ENCODE measurements at places on chromosomes 2 and 18.

GRCh38 chr18:23851470-23852002 lies 162.3 kb downstream of the LAMA3 start:
- no peak for DNase-seq

GRCh38 chr18:23479829-23480505 lies 23.3 kb upstream of the RMC1 start:
- DNase-seq, result no peak

DNA sequence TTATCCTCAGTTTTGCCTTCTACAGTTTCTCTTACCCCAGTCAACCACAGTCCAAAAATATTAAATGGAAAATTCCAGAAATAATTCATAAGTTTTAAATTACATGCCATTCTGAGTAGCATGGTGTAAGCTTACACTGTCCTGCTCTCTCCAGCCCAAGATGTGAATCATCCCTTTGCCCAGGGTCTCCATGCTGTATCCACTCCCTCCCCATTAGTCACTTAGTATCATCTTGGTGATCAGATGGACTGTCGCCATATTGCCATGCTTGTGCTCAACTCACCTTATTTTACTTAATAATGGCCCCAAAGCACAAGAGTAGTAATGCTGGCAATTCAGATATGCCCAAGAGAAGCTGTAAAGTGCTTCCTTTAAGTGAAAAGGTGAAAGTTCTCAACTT lies 18.5 kb upstream of the CCNT2 start:
- no peak for DNase-seq

- no peak for DNase-seq
Measured at GRCh38 chr2:188983427-188984064, 9.4 kb downstream of the COL3A1 start.

DNA sequence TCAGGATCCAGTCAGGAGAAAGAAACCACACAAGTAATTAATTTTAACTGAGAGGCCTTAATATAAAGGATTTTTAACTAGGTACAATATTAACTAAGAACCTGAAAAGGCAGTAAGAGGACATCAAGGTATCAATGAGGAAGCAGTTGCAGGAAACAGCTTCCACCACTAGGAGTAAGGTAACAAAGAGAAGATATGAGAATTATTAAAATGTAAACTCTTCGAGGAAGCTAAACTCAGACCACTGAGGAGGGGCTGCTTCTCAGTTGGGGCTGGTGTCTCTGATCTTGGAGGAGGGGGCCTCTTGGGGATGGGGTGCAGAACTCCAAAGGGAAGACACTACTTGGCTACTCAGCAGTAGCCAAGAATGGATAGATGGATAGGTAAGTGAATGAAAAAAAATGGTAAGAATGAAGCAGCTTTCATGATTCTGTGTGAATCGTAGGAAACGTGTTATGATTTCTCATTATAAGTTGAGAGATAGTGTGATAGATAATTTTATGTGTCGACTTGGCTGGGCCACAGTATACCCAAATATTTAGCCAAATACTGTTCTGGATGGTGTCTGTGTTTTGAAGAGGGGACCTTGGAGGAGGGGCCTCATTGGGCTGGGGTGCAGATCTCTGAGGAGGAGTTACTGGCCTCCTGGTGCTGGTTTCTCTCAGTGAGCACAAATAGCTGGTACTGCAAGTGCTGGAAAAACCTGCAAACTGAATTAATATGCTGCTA lies 547.7 kb upstream of the LRRTM1 start:
- no peak for DNase-seq

DNA sequence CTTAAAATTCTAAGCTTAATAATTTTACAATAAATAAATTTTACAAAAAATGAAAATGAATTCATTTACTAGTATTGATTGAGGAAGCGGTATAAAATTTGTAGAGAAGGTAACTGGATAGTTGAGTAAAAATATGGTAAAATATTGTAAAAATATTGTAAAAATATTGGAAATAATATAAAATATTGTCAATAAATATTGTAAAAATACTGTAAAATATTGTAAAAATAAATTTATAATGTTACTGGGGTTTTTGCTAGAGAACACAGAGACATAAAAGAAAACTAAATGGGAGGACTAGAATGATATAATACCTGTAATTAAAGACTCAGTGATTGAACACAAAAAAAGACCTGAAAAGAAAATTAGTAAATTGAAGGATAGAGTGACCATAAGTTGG lies 546.3 kb upstream of the NETO1 start:
- no peak for DNase-seq

DNA sequence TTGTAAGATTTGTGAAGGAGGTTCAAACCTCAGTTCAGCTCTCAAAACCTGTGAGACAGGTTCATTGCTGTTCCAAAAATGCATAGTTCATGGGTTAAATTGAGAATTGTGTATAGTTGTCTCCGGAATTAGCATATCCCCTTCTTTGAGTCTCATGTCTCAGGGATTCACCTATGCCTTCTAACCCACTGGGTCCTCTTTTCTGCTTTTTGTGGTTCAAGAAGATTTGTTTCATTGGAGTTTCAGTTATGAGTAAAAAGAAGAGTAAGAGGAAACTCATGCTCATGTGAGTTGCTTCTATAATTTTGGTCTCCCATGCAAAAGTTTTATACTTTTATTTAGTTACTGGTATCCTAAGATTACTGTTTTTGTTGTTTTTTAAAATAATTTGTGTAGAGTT lies 1219.8 kb upstream of the ZEB2 start:
- no peak for DNase-seq

DNA sequence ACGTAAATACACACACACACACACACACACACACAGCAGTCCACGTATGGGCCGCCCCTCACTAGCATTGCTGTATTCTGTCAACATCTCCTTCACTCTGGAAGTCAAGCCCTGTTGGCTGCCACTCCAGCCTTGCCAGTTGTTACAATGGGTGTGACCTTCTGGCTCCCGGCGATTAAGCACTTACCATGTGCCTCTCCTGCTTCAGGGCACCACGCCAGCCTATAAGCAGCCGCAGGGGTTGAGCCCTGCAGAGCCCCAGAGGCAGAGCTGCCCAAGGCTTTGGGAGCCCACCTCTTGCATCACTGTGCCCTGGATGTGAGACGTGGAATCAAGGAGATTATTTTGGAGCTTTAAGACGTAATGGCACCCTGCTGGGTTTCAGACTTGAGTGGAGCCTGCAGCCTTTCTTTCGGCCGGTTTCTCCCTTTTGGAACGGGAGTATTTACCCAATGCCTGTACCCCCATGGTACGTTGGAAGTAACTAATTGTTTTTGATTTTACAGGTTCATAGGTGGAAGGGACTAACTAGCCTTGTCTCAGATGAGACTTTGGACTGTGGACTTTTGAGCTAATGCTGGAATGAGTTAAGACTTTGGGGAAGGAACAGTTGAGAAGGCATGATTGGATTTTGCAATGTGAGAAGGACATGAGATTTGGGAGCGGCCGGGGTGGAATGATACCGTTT lies 54.5 kb upstream of the ROCK2 start:
- no peak for DNase-seq

DNA sequence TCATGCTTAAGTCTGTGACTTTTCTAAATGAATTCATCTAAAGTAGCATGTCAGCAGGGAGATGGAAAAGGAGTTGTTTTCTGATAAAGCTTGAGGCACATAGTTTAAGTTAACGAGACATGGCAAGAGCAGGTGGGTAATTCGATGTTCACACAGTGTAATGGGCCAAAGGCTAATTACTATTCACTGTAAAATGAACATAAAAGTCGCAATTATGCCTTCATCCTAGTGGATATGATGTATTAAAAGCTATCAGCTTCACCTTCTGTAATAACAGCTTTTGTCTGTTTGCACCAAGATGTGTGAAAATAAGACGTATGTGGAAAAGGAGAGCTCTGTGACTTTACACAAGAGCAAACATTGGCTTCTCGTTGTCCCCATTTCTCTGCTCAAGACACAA lies 94.2 kb upstream of the CDH20 start:
- no peak for DNase-seq

GRCh38 chr2:50962731-50963130 lies 69.2 kb downstream of the NRXN1 start:
- no peak for DNase-seq

DNA sequence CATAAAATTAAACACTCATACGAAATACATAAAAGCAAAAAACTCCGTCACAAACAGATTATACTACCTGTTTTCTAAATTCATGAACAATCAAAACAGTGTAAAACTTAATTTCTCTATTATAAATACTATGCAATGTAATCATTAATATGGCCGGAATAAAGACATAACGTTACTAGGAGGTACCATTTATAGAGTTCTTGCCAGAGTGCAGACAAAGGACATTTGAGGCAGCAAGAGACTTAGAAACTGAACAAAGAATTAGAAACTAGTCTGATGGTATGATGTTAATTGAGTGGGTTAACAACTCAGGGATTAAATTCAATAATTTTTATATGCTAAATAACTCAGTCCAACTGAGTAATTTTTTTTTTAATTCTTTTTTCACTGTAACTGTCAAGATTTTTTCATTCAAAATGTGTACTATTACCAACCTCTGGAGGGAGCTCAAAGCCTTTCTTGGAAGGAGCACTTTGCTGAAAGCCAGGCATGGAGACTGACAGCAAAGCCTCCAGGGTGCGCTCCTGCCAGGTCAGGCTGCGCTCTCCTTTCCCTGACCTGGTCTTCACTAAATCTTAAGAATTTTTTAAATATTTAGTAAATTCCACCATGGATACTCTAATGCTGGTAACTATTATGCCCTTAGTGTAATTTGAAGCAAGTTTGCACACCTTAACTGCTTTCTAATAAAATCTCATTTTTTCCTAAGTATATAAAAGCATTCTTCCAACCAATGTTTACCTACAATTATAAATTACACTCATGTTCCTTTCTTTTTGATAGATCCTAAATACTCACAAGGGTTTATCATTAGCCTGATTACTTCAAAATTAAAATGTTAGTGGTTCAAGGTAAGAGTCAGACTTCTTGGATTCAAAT lies 34.1 kb downstream of the WDR35 start:
- DNase-seq, result peak; percentile 53

DNA sequence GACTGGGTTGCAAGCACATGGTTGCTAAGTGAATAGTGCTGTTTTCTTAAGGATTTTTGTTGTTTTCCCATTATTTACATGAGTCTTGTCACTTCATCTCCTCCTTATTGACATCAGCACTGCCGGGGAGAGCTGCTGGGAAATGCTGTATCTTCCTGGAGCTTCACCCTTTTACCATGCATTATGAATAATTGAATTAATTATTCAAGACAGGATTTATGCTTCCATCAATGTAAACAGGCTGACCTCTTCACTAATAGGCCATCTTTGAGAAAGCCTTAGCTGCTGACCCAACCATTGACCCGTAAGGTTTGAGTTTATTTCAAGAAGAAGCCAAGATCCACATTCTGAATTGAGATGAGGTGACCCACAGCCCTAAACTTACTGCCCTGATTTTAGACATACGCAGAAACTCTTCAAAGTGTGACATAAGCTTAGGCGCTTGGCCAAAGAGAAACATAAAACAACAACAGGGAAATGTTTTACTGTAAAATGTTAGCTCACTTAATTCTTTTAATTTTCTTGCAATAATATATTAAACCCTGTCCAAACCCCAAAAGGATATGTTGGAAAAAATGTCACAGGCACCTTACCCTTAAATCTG lies 365.5 kb upstream of the SYT4 start:
- DNase-seq, result no peak

DNA sequence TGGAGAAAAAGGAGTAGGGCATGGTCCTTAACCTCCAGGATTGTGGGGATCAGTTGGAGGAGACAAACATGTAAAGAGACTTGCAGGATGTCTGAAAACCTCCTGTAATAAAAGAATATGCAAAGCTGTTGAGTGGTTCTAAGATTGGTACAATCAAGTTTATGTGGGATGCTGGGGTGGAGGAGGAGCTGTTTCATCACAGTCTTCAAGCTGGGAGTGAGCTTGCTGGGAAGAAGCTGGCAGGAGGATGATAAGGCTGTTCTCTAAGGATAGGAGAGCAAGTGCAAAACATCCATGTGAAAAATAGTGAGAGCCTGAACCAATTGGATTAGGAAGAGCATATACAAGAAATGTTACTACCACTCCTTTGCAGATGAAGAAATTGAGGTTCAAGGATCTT lies 161.9 kb upstream of the CRIM1 start:
- DNase-seq, result no peak

Data from HuH-7 (cell line).